ENCODE measurements at places on chromosomes 12 and 14. TPM values are rescaled to one million over a fixed set of nuclear protein-coding genes. Genes with fewer than 3 reads are reported as not detected.

TMCC3 gene
- total RNA-seq = 0.11 TPM

GRCh38 chr14:92685784-92686355, 62.6 kb downstream of the LGMN start:
- no peak for DNase-seq

DNA sequence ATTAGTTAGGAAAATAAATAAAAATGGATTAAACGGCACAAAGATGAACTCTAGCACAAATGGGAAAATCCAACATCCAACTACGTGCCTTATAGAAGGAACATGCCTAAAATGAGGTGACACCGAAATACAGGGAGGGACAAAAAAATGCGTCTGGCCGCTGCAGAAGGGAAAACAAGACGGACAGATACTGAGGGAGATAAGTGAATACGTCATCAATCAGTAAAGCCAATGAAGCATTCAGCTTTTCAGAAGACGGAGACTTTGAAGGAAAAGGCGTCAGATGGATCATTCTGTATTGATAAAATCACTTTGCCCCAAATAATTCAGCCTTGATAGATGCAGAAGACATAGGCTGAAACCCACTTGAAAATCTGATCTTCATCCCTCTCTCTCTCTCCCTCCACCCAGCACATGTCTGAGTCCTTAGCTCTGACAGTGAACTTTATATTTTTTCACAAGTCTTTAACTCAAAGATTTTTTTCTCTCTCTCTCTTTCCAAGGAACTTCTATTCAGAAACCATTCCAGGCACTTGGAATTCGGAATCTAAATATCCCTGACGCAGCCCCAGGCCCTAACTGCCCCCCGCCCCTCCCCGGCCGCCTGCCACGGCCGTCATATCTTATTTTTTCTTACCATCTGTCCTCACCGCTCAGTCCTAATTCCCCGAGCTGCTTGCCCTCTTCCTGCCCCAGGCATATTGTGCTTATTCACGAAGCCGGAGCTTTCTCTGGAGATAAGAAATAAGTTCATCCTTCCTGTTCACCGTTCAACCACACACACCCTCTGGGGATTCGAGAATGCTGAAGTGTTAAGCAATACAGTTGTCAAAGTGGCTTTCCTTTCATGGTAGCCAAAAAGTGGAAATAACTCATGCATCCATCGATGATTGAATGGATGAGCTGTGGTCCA, 35.5 kb upstream of the RFLNA start:
- peak; percentile 13 for DNase-seq

DNA sequence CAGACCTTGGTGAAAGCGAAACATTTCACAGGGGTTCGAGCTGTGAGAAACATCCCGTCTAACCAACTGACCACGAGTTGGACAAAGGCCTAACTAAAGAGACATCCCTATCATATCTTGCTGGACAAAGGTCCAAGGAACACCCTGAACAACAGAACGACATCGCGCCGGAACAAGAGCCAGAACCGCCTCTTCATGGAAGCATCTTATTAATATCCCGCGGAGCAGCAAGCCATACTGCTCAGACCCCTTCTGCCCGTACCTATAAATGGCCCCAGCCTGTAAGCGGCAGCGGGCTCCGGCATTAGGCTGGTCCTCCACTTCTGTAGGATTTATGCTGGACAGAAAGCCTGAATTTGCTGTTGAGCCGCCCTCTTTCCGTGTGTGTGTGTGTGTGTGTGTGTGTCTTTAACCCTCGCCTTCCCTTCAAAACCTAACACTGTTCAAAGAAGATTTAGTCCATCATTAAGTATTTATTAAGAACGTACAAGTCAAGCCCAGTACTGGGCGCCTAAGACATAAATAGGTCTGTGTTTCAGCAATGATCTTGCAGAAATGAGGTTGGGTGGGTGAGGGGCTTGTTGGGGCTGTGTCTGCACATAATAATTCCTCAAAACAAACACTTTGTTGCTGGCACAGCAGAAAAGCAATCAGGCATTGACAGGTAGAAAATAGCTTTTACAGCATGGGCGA, 1.9 kb downstream of the SLC6A15 start:
- DNase-seq = peak; percentile 63

DNA sequence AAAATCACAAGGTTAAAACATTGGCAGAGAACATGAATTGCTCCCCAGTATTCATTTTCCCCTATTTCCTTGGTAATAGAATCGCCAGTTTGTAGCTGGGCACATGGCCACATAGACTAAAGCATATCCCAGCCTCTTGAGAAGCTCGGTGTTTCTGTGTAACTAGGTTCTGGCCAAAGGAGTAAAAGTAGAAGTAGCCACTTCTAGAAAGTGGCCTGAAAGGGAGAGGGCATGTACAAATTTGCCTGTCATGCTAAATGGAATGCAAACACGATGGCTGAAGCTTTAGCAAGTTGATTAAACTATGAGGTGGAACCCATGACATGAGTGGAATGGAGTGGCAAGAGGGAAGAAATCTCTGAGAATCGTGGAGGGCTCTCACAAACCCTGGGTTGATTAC, 173.7 kb upstream of the EGLN3 start:
- peak; percentile 27 for DNase-seq

IRF2BPL gene
- 51.0 TPM for total RNA-seq

DNA sequence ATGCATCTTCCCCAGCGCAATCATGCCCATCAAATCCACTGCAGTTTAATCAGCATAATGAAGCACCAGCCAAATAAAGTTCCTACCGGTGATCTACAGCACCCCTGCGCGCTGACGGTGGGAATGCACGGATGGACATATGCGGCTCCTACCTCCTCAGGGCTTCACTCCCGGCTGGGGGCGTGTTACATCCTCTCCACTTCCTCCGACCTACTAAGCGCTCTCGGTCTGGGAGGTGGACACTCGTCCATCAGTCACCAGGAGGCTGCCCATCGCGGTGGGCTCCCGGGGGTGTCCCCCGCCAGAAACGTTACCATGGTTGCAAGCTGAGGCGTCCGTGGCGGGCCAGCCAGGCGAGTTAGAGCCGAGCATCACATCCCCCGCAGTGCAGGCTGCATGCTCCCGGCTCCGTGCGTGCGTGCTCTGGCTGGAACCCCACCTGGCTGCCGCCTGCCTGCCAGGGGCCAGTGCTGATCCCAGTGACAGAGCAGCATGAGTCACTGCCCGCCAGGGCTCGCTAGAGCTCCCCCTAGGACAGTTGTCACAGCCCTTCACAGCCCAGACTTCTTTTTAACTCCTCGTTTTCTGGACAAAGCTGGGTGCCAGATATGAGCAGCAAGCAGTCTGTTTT, 73.0 kb downstream of the CIT start:
- peak; percentile 88 for DNase-seq

- no peak for DNase-seq
Measured at GRCh38 chr14:101588990-101589389, 27.7 kb downstream of the DIO3 start.

DNA sequence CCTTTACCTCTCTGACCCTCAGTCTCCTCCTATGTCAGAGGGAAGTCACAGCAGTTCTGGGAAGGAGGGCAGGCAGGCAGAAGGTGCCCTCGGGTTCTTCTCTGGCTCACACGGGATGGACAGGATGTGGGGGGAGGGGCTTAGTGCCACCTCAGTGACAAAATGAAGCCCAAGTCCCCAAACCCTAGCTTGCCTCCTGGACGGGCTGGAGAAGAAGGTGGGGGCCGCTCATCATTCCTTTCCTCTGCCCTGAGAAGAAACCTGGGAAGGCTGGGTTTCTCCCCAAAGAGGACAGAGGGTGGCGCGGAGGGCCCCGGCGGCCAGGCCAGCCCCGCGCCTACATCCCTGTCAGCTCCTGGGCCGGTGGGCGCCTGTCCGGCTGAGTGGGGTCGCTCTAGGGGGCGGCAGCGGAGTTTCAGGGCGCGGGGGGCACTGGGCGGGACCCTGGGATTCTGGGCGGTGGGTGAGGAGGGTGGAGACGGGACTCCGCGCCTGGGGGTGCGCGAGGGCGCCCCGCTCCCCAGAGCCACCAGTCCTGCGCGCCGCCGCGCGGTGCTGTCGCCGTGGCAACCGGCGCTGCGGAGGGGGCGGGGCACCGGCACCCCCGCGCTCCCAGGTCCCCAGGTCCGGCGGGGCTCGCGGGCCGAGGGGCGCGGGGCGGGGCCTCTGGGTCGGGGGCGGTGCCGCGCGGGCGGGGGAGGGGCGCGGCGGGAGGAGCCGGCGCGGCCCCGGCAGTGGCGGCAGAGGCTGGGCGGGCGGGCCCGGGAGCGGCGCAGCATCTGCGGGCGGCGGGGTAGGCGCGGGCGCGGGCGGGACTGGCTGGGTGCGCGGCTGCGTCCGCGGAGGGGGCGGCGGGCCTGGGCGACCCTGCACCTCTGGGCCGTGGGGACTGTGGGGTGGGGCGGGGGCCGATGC, at the start of gene TMEM121:
TMEM121 (plus strand) TSS at position 723 of the 915 bp plus-strand sequence. CDS start 2,252 bp downstream, outside the sequence.
- DNase-seq = peak; percentile 57

All from GM23248 (cell line).